ENCODE measurements at places on chromosomes 6 and 20.
A peak's percentile ranks its signal among the peaks of the same experiment; 100 is the strongest.

DNA sequence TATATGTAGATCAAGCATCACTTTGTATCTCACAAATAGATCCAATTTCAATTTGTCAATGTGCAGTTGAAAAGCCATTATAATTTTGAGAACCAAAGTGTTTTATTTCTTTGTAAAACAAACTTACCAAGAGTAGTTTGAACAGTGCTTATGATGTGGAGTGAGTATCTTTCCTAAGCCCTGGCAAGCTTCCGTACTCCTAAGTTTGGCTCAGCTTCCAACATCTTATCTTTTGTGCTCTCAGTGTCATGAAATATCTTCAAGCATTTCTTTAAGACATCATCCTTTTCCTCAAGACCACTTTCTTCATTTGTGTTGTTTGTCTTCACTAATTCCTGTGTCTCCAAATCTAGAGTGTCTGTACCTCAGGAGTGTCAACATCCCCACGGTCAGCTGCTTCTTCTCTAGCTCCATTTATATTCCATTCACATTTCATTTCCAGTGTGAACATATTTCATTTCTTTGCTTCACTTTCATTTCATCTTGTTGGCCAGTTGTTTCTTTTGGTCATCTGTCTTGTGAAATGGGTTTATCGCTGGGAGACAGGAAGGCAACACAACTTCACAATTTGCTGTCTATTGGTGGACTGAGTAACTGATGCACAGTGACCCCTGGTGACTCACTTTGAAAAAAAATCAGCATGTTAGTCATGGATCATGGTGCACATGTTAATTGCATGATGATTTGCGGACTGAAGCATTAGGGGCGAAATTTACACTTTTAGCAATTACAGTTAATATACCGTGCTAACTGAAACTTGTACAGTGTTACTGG is 36.9 kb downstream of the SLC24A3 start:
- DNase-seq: no peak

GRCh38 chr20:24955045-24955444 is 6.0 kb downstream of the CST7 start:
- no peak for DNase-seq

DNA sequence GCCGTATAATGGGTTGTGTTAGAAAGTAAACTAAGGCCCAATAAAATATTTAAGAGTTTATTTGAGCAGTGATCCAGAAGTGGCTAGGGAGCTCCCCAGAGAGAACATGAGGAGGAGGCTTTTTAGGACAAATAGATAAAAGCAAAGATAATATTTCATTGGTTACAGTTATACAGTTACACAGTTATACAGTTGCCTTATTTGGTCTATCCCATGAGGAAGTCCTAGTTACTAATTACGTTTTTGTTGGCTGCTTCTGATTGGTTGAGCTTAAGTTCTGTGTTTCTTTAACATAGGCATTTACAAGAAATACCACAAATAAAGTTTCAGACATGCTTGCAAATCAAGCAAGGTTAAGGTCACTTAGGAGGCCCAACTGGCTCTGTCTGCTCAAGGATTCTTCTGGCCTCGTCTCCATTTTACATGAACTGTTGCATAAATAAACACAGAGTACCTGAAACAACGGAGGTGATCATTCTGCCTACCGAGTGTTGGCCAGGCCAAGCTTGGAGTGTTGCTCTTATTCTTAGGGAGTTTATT is 7.0 kb downstream of the UBD start:
- DNase-seq: no peak

- DNase-seq: no peak
Measured at GRCh38 chr20:24575811-24576210, 106.4 kb downstream of the SYNDIG1 start.

DNA sequence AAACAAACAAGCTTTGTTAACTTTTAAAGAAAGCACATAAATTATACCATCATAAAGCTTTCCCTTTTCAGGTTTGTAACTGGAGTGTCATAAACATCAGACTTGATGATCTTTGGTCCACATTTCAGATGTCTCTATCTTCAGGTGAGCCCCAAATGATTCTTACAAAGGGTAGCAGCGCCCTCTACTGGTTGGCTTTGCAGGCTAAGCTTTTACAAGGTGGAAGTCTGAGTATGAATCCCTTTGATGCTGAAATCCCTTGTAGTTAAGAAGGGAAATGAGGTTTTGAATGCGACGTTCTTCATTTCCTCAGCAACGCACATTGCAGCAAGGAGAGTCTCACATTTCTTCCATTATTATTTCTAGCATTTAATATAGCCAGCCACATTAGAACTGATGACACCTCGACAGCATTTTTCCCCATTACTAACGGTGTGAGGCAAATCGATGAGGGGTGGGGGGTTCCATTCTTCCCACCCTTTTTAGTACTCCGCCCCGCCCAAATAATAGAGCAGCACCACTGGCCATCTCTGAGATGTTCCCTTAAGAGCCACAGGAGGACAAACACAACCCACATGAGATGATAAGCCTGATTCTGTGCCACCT is 126.3 kb upstream of the NT5E start:
- DNase-seq: peak; percentile 83

DNA sequence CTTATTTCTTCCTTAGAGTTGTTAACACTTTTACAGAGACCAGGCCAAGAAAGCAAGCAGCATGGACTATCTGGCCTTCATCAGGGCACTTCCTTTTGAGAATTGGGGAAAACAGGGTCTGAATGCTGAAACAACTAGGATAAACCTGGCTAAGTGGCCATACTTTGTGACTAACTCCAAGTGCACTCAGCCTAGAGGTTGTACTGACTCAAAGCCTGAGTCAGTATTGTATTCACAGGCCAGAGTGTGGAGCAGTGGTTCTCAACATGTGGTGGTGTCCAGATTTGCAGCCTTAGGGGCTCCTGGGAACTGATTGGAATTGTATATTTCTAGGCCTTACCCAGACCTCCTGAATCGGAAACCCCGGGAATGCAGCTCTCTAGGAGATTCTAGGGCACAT is 20.1 kb downstream of the SEC23B start:
- no peak for DNase-seq

DNA sequence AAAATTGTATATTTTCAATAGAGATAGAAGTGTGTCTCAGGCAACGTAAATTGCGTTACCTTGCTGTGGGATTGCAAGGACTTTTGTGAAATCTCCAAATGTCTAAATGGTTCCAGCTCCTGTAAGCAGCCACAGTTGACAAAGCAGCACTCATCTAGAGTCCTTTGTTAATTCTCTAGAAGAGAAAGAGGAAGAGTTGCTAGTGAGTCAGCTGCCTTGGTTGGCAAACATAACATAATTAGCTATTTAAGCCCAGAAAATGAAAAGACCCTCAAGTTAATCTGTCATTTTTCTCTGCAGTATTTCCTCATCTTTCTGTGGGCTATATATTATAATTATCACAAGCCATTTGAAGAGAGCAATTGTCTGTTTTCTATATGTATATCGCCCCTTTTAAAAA is 66.4 kb upstream of the FABP7 start:
- no peak for DNase-seq

GRCh38 chr6:33235221-33235634 is 26.9 kb downstream of the RING1 start:
- DNase-seq: no peak

DNA sequence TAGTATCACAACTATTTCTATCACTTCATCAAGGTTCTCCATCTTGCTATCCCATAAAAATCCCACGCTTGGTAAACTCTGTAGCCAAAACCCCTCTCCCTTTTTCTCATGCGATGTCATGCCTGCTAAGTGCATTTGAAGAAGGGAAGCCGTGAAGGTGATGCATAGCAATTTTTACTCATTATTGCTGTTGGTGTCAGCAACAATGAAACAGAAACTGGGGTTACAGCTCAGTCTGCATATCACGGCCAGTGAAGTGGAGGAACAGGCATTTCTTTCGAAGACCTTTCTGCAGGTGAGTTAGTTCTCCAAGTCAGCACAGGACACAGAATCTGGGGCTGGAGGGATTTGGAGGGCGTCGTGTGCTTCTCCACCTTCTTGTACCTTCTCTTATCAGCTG is 5.8 kb downstream of the UNC93A start:
- no peak for DNase-seq

DNA sequence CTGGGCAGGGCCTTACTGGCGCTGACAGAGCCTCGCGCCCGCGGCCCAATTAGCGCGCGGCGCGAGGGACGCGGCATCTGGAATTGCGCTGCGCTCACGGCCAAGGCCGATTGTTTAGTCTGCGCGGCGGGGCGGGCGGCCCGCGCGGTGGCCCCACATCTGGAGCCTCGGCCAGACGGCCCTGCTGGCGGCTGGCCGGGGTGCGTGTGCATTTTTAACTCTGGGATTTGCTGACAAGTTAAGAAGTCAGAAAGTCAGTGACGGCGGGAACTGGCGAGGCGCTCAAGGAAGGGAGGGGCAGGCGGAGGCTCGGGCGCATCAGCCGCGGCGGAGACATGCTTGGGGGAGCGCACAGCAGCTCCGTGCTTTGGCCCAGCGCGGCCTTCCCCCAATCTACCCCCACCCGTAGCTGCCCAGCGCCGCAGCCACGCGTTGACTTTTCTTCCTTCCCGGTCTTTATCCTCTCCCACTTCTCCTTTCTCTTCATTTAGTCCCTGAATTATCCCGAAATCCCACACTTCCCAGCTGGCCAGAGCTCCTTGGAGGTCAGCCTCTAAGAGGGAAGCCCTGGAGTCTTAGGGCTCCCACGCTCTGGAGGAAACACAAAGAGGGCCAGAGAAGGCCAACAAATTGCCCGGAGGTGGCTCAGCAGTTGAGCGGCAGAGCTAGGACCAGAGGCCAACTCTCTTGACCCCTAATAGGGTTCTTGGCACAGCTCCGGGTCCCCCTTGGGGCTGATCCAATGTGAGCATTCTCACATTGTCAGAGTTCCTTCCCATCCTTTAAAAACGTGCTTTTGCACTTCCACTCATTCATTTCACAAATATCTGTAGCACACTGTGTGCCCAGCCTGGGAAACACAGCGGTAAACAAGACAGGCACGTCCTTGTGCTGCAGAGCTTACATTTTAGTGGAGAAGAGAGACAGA is 40.8 kb upstream of the FOXP4 start:
- DNase-seq: peak; percentile 80

GRCh38 chr6:144259986-144260385 is 25.1 kb upstream of the UTRN start:
- DNase-seq: no peak

- DNase-seq: no peak
Measured at GRCh38 chr6:111080698-111081097, 6.6 kb upstream of the SLC16A10 start.

DNA sequence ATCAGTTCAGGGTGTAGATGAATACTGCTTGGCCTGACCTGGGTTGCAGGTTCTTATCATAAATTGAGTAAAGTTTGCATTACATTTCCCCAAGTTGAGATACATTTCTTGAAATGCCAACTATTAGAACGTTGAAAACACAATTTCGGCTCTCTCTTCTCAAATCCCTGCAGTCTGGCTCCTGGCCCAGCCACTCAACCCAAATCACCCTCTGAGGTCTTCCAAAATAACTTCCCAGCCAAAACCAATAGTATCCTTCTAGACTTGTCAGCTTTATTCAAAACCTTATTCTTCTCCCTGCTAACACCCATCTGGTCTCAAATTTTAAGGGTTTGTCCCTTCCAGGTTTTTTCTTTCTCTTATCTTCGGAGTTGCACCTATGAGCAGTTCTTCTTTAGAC is 263.6 kb downstream of the EYA4 start:
- no peak for DNase-seq

GRCh38 chr6:158837684-158838625 is 18.8 kb upstream of the EZR start:
- DNase-seq: no peak

- no peak for DNase-seq
Measured at GRCh38 chr6:2240961-2241360, 4.4 kb downstream of the GMDS start.
